WERI-Rb-1 (cell line): ENCODE measurements at places on chromosomes 7 and 10.

- DNase-seq, result no peak
Observed at GRCh38 chr10:29740981-29741545, 106.3 kb upstream of the SVIL start.

DNA sequence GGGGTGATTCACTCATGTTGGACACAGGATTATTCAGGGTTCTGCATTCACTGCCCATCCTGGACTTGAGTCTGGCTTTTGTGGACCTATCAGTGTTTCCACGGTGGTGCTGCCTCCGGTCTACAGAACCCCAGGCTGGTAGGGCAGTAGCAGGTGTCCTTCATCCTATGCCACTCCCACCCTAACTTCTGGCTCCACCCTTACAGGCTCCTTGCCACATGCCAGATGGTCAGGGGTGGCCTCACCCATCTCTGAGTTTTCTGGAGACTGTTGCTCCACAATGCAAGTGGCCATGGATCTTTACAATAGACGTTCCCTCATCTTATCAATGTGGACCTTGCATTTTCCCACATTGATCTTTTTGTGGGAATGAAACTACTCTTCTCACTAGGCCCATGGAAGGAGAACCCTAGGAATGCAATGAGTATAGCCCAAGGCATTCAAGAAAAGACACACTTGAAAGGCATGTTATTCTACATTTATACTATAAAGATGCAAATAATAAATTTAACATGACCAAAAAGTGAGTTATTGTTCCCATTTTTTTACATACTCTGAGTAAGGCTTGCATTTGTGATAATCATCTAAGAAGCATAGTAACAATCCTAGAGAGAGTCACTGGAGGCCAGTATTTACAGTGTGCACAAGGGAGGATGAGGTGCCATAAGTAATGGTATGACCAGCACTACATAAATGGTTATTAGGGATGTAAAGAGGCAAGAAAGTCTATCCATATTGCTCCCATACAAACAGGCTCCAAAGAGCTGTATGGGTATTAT lies 57.4 kb upstream of the ADO start:
- DNase-seq, result no peak

DNA sequence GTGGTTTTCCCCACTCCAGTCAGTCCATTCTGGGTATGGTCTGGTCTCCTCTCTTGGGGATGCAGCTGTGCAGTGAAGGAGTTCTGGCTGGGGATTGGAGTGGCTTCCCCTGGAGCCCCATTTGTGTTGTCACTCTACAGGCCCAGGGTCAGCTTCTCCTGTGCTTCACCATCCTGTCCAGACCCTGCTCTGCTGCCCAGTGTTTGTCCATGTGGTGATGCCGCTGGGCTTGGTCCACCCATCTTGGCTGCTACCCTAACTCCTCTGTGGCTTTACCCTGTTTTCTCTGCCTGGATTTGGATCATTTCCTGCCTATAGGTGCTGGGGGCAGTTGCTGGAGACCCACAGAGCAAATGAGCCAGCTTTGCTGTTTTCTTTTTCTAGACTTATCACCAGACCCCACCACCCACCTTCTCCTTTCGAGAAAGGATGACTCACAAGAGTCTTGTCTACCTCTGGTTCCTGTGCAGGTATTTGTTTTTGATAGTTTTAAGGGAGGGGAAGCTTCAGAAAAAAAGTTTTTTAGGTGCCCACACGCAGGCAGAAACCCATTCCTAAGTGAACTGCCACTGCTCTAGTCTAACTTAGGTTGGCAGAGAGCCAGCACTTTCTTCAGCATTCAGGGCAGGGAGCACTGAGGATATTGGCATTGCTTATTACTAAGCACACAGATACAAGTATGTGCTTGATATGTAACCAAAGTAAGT lies 8.5 kb downstream of the ZDHHC16 start:
- DNase-seq, result no peak

- no peak for DNase-seq
Observed at GRCh38 chr7:137933270-137934017, 68.4 kb downstream of the CREB3L2 start.

GRCh38 chr10:83760142-83760541 lies 379.2 kb upstream of the GHITM start:
- DNase-seq, result no peak

- DNase-seq, result no peak
Observed at GRCh38 chr10:2631557-2632205, 435.7 kb upstream of the PFKP start.

- DNase-seq, result no peak
Observed at GRCh38 chr10:112248584-112249295, 34.5 kb upstream of the TECTB start.

- no peak for DNase-seq
Observed at GRCh38 chr10:112421731-112422130, 25.0 kb downstream of the ZDHHC6 start.

DNA sequence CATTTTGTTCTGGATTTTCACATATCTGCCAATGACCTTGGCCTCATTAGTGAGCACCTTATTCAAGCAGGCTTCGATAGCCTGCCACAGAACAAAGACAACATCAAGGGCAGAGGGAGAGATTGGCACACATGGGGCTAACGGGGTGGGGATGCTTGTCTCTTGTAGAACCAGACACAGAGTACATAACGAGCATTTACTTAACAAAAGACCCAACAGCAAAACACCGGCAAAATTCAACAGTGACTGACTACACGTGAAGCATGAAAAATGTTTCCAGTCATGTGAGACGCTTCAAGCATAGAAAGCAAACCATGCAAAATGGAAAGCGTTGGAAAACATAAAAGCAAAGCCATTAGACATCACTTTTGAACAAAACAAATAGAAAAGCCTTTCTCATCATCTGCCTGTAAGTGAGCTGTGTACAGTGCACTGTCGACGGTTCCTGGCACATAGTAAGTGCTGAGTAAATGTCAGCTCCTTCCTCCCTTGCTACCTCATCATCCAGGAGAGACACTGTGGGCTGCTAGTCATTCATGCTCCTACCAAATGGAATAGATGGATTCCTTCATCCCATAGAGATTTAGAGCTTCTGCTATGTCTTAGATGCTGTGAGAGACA lies 134.4 kb upstream of the AGK start:
- no peak for DNase-seq

- DNase-seq, result no peak
Observed at GRCh38 chr7:22438994-22439393, 61.0 kb downstream of the STEAP1B start.

- no peak for DNase-seq
Observed at GRCh38 chr7:20998309-20998708, 211.6 kb upstream of the SP8 start.

- DNase-seq, result no peak
Observed at GRCh38 chr7:33201821-33202220, 72.5 kb downstream of the BBS9 start.

GRCh38 chr10:28678687-28679457 lies 1.6 kb downstream of the BAMBI start:
- no peak for DNase-seq

DNA sequence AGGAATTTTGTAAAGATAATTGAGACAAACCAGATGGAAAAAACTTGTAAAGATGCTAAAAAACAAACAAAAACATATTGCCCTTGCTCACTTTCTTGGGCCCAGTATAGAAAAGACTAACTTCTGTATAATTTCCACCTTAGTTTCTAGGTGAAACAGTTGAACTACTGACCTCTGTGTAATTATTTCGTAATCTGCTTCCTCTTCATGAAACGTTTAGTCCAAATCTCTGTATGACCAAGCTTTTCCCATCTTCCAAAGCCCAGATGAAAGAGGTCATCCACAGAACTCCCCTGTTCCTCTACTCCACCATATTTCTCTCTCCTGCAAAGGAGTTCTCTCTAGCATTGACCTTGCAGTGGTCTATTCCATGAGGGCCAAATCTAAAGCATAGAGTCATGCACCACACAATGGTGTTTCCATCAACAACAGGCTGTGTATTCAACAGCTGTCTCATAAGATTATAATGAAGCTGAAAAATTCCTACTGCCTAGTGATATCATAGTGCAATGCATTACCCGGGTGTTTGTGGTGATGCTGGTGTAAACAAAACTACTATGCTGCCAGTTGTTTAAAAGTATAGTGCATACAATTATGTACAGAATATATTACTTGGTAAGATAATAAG lies 647.6 kb downstream of the TNS3 start:
- DNase-seq, result no peak

- no peak for DNase-seq
Observed at GRCh38 chr7:7861211-7861633, 107.4 kb upstream of the GLCCI1 start.

DNA sequence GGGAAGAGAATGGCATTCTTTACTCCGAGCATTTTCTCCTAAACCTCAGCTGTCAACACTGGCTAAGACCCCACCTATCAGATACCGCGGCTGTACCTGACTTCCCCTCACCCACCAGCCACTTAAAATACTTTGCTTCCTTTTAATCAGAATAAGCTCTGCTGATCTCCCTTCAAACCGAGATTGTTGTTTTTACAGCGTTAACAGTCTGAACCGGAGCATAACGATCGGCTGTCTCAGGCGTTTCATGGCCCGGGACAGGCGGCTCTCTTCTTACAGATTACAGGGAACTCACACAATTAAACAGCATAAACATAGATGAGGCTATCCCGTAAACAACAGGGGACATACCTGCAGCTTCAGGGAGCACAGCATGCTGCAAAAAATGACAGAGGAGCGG lies 174.3 kb upstream of the RNF32 start:
- DNase-seq, result no peak

DNA sequence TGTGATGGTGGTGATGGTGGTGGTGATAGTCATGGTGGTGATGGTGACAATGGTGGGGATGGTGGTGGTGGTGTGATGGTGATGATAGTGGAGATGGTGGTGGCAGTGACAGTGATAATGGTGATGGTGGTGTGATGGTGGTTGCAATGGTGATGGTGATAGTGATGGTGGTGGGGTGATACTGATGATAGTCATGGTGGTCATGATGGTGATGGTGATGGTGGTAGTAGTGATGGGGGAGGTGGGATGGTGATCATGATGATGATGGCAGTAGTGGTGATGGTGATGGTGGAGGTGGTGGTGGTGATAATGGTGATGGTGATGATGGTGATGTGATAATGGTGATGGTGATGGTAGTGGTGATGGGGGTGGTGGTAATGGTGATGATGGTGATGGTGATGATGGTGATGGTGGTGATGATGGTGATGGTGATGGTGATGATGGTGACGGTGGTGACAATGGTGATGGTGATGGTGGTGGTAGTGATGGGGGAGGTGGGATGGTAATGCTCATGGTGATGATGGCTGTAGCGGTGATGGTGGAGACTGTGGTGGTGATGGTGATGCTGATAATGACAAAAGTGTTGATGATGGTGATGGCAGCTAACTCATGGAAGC lies 4.7 kb upstream of the PWWP2B start:
- DNase-seq, result no peak

GRCh38 chr10:88194041-88194887 lies 330.8 kb downstream of the PTEN start:
- DNase-seq, result no peak

GRCh38 chr7:33841705-33842129 lies 63.6 kb upstream of the BMPER start:
- DNase-seq, result no peak

DNA sequence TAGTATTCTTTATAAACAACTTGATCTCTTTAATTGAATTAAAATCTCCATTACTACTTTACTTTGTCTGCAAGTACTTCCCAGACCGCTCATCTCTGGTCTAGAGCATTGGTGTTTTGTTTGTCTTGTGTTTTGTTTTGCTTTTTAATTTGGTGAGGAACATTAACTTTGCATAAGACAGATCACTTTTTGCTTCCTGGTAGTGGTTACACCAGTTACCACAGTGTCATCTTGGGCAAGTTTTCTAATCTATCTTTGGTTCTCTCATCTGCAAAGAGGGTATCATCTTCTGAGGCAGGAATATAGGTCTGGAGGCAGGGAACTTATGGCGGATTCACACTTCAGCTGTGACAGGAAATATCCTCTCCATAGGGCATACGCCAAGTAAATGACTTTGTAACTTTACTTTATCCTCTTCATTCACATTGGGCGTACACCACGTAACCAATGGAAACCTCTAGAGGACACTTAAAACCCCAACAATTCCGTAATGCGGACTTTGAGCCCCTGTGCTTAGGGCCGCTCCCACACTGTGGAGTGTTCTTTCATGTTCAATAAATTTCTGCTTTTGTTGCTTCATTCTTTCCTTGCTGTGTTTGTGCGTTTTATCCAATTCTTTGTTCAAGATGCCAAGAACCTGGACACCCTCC lies 83.2 kb upstream of the JAZF1 start:
- DNase-seq, result no peak

- no peak for DNase-seq
Observed at GRCh38 chr7:66211429-66211828, 6.3 kb downstream of the TPST1 start.

- DNase-seq, result no peak
Observed at GRCh38 chr7:107173191-107173590, 4.4 kb downstream of the HBP1 start.

DNA sequence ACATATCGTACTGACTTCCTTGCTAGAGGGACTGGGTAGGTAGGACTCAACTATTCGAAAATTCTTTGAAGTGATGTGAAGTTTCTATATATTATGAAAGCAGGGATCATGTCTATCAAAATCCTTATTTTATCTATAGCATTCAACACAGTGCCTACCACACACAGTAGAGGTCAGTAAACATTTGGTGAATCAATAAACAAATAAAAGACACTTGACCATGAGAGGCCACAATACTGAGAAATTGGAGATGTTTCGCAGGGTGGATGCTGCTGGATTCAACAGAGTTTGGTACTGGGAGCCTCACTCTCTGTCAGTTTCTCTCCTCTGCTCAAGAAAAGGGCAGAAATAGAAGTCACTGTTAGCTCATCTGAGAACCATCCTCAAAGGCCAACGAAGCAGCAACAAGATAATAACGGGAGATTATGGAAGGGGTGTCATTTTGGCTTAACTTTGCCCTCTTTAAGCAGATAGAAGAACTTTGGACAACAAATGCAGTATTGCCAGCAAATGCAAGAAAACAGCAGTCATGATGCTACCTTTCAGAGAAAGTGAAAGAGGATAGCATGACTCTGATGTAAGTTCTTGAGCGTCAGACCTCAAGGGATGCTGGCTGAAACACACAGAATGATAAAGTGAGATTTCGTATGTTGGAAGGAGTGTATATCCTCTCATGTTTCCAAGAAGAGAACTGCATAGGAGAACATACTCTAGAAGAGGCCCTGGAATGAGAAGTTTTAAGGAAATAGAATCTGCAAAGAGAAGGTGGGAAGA lies 107.6 kb downstream of the SEMA3E start:
- no peak for DNase-seq

GRCh38 chr7:27965650-27966049 lies 214.9 kb downstream of the JAZF1 start:
- no peak for DNase-seq
